Head of caudate nucleus (tissue), 42 donors: ENCODE measurements at places on chromosomes 3 and 15.

GRCh38 chr15:73906346-73907034 lies 19.8 kb upstream of the LOXL1 start:
- no peak for DNase-seq

- no peak for DNase-seq
These were observed 1.1 kb downstream of the HERC1 start for GRCh38 chr15:63832620-63833019.

DNA sequence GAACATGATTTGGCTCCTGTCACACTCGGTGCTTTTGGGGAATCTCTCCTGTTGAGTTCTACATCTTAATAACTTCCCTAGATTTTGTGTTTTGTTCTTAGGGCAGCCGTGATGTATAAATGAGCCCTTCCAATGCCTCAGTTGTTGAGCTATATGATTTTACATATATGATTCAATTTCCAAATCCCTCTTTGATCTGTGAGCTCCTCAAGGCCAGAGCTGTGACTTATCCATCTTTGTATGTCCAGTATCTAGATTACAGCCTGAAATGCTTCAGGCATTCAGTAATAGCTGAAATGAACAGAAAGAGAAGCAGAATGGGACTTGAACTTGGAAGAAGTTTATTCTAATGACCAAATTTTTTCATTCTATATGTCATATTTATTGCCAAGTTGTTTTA lies 26.6 kb downstream of the CGGBP1 start:
- no peak for DNase-seq

DNA sequence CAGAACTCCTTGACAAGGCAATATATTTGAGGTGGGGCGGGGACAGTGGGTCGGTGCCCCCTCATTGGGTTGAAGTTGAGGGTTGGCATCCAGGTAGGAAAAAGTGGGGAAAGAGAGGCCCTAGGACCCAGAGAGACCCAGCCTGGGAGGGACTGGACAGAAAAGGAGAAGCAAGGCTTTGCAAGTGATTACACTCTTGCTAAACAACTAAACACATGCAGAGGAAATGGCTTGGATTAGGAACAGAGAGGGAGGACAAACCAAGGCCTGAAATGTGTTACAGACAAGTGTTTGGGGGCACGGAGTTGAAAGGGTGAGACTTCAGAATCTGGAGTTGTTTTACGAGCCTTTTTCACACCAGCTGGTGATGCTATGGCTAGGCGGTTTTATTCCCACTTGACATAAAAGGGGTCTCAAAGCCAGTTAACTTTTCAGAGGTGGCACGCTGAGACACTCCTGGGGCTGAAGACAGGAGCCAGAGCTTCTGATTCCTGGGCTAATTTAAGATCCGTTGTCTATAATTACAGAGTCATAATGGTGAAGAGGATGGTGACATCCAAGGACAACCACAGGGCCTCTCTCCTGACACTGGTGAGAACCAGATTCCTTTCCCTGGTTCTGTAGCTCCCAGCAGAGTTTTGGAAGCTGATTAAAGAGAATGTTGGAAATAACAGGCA lies 7.7 kb upstream of the KCTD6 start:
- no peak for DNase-seq

DNA sequence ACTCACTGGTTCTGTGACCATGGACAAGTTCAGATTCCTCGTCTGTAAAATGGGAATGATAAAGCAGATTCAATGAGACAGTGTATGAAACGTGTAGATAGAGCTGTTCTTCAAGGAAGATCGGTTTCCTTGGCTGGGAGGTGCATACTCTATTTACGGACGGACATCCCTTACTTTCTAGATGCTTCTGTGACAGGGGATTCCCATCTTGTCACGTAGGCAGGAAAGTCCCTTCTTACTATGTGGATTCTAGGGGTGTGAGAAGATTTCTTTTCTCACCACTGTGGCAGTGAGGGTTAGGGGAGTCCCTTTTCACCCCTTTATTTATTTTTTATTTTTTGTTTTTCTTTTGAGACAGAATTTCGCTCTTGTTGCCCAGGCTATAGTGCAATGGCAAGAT lies 180.9 kb upstream of the TBL1XR1 start:
- DNase-seq: no peak

DNA sequence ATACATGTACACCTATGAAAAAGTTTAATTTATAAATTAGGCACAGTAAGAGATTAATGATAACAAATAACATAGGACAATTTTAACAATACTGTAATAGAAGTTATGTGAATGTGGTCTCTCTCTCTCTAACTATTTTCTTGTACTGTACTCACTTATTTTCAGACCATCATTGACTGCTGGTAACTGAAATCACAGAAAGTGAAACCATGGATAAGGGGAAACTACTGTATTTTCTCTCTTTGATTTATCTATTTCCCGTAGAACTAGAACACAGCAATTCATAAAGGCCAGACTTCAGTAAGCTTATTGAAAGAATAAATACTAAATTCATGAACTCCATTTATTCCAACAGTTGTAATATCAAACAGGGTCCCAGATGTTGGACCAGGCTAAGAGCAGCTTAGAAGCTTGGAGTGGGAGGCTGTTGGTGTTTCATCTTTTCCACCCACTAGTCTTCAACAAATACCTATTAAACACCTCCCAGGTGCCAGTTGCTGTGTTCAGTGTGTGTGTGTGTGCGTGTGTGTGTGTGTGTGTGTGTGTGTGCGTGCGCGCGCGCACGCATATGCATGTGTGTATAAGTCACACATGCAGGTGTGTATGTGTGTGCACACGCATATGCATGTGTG lies 235.4 kb downstream of the FOXP1 start:
- no peak for DNase-seq

DNA sequence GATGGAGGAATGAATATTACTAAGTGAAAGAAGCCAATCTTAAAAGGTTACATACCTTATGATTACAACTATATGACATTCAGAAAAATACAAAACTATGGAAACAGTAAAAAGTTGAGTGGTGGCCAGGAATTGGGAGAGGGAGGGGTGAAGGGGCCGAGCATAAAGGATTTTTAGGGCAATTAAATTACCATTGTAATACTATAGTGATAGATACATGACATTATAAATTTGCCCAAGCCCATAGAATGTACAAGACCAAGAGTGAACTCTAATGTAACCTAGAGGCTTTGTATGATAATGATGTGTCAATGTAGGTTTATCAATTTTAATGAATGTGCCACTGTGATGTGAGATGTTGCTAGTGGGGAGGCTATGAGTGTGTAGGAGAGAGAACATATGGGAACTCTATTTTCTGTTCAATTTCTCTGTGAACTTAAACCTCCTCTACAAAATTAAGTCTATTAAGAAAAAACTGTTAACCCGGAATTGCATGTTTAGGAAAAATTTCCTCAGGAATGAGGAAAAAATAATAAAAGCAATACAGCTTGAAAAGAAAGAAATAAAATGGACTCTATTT lies 541.9 kb upstream of the UBE2E2 start:
- DNase-seq: no peak

DNA sequence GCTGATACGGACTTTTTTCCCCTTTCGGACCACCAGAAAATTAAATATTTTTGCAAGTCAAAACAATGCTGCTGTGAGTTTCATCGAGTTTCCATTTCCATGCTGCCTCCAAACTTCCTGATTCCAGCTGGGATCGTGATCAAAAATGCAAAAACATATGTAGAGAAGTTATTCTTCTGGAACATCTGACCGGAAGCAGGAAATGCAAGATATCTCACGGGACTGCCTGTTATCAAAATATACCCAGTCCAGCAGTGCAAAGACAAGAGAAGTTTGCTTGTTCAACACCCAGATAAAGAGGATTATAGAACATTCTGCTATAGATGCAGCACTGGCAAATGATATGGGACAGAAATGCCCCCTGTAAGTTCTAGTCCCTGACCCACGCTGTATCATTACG lies 726.7 kb upstream of the NR2F2 start:
- DNase-seq: no peak

GRCh38 chr3:19885468-19885867 lies 48.5 kb downstream of the EFHB start:
- DNase-seq: no peak

- DNase-seq: no peak
These were observed 108.4 kb downstream of the TMCO5A start for GRCh38 chr15:38042707-38043445.

DNA sequence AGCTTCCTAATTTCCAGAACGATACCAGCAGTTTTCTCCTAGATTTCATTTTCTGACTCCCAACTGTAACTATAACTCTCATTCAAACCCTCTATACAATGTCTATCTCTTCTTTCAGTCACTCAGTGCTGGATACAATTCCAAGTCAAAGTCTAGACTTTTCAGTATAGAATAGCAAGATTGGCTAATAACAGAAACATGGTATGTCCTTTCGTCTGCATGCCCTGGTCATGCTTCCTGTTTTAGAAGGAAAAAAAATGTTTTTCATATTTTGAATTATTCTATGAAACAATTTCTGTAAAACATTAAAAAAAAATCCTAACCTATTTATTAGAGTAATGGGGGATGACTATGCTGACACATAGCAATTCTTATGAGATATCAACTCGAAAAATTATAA lies 180.0 kb downstream of the KCNAB1 start:
- DNase-seq: no peak

DNA sequence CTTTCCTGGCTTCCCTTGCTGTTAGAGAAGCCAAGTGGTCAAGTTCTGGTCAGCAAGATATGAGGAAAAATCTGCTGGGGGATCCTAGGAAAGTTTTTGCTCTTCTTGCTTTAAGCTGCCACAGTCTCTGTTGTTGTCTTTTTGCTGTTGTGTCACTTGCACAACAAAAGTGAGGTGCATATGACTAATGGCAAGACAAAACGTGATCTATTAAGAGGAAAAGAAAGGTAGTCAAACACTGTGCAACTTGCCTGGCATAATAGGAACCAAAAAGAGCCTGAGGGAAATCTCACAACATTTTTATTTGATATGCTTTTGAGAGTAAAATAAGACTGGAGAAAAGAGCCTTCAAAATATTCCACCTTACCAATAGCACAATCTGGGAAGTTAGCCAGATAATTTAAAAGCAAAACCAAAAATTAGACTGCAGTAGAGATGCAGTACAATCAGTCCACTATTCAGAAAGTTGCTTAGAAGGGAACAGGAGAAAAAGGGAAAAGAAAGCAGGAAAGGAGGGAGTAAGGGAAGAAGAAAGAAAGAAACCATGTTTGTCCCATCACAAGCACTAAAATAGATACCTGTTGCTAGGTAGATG lies 110.0 kb upstream of the SLC4A7 start:
- no peak for DNase-seq

GRCh38 chr3:46143951-46144473 lies 64.1 kb downstream of the CCR1 start:
- peak; percentile 15 for DNase-seq

- no peak for DNase-seq
These were observed 656.3 kb downstream of the ROBO1 start for GRCh38 chr3:79111375-79112052.
